RKO (cell line): ENCODE measurements at places on chromosomes 3 and 15.
A peak's percentile ranks its signal among the peaks of the same experiment; 100 is the strongest.

- DNase-seq, result no peak
Measured at GRCh38 chr3:55955891-55956477, 468.9 kb upstream of the WNT5A start.

GRCh38 chr3:132694991-132695390, 27.2 kb downstream of the NPHP3 start:
- no peak for DNase-seq

- no peak for DNase-seq
Measured at GRCh38 chr3:35645189-35645588, 5.9 kb downstream of the ARPP21 start.

- DNase-seq, result no peak
Measured at GRCh38 chr15:80415358-80415670, 11.1 kb downstream of the ARNT2 start.

- DNase-seq, result no peak
Measured at GRCh38 chr15:70617911-70618287, 145.5 kb downstream of the UACA start.

- DNase-seq, result no peak
Measured at GRCh38 chr3:80142714-80143113, 374.9 kb upstream of the ROBO1 start.

DNA sequence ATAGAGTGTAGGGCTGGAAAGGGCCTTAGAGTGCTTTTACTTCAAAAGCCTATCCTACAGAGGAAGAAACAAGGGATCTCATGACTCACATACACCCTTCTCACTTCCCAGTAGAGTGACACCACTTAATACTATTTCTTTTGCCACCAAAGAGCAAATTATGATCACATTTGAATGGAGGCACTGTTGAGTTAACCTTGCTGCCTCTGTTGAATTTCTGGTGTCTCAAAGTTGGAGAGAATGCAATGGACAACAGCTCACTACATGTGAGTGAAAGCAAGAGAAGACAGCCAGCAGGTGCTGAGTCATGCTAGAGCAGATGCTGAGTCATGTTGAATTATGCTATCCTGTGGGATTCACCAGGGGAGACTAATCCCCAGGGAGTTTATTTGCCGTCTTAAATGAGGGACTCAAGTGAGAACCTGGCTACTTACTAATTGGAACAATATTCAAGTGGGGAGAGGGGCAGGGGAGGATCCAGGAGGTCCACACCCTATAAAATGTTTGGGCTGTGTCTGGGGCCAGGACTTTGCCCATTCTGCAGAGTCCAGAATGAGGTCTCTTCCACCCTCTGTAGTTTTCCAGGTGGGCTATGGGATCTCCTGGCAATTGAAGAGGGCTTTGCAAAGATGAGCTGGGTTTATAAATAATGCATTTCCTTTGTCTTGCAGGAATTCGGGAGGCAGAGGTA, 35.8 kb downstream of the ST8SIA2 start:
- DNase-seq, result peak; percentile 71

DNA sequence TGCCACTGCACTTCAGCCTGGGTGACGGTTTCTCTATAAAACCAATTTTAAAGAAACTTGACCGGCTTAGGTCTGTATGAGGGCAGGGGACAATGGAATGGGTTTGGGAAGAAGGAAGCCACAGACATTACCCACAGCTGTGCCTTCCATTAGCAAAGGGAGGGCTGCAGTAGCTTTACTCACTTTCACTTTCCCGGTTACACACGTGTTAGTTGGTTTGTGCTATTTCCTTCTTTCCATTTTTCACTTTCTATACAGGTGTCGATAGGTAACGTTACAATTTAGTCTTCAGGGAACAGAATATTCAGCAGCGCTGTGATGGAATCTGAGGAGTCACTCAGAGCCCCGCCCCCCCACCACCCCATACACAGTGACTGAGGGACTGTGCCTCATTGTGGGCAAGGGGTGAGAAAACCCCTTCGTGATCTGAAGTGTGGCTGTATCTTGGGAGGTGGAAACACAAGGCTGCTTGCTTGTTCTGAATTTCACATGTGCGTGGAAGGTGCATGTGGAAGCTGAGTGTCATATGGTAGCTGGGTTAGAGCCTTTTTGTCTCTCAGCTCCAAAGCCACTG, 44.8 kb upstream of the RPL32 start:
- DNase-seq, result no peak

- DNase-seq, result no peak
Measured at GRCh38 chr15:62618846-62619504, 423.6 kb upstream of the TPM1 start.

- no peak for DNase-seq
Measured at GRCh38 chr15:25251700-25252390, 187.0 kb downstream of the UBE3A start.

- no peak for DNase-seq
Measured at GRCh38 chr15:37618353-37618752, 316.1 kb upstream of the TMCO5A start.

DNA sequence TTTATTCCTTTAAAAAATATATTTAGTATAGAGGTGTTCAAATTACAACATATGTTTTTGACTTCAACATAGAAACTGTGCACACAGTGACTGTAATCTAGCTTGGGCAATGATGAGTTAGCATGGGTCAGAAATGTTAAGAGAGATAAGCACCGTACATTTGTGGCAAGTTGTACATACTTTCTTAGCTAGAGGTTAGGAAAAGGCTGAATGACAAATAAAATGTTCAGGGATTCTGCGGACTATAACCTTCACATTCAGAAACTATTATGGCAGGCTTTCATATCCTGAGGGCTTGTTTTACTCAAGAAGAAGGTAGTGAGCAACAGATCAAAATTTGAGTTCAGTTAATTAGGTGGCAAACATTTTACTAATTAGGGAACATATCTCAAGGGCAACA, 379.7 kb upstream of the EPHA6 start:
- DNase-seq, result no peak

GRCh38 chr15:91488452-91488851, 365.1 kb upstream of the SLCO3A1 start:
- DNase-seq, result no peak

DNA sequence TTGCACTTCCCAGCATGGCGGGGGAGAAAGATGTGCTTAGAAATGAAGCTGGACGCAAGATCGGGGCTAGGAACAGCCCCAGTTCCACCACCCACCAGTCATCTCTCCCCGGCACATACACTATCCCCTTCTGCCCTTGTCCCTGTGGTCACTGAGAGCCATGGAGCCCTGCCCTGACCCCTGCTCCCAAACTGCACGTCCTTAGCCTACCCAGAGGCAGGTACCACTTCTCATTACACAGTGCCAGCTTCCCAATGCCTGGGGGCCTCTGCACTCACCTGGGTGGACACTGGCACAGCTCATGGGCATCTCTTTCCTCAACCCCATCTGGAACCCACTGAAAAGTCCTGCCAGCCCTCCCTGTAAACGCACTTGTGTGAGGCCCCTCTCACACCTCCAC, 139.3 kb upstream of the PRR20G start:
- no peak for DNase-seq

DNA sequence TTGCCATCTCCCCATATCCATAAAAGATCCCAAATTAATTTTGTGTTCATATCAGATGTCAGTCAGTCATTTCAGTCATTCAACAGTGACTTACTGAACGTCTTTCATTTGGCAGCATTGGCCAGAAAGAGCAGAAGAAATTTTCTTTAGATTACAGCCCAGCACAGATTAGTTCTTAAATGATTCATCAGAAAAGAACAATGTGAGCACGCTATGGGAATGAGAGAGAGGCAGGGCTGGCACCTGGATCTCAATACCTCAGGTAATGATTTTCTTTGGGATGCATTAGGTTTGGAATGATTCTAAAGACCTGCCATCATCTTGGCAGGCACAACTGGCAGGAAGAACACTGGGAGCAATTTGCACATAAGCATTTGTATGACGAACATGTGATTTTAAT, 41.6 kb downstream of the FBN1 start:
- no peak for DNase-seq

GRCh38 chr15:95284492-95284891, 1046.0 kb upstream of the NR2F2 start:
- no peak for DNase-seq

DNA sequence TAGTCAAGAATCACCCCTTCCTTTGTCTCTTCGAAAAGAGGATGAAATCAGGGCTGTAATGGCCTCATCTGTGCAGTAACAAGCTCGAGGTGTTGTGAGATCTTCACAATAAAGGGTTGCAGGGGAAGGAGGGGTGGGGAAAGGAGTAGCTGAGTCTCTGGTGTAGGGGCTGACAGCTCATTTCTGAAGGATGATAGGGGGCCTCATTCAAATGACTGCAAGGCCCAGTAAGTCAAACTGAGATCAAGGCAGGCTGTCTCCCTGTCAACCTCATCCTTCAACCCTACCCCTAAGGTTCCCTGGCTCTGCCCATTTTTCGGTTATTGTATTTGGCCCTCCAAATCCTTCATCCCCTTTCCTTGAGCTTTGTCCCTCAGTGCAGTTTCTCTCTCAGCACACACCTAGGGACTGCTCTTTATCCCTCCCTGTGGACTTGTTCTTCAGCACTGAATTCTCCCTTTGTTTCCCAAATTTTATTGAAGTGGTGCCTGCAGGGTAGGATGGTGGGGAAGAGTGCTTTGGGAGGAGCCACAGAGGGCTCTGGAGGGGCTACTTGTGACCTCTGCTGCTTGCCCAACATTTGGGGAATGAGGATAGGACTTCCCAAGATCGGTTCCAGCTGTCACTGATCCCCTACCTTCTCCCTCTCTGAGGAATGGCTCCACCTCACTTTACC, 38.1 kb downstream of the ZNF589 start:
- no peak for DNase-seq

DNA sequence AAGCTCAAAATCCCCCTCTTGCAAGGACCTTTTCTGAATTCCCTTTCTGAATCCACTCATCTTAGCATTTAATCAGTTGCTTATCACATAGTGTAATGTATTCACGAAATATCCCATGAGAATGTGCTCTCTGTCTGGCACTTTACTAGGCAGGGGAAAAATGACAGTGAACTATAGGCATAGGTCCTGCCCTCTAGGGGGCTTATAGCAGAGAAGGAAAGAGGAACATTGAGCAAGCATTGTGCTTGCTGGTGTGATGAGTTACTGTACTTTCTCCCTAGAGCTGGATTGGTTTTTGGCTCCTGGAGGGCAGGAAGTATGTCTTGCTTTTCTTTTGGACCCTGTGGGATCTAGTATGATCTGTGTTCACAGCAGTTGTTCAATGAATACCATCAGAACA, 26.5 kb downstream of the DUOX2 start:
- DNase-seq, result peak; percentile 7

DNA sequence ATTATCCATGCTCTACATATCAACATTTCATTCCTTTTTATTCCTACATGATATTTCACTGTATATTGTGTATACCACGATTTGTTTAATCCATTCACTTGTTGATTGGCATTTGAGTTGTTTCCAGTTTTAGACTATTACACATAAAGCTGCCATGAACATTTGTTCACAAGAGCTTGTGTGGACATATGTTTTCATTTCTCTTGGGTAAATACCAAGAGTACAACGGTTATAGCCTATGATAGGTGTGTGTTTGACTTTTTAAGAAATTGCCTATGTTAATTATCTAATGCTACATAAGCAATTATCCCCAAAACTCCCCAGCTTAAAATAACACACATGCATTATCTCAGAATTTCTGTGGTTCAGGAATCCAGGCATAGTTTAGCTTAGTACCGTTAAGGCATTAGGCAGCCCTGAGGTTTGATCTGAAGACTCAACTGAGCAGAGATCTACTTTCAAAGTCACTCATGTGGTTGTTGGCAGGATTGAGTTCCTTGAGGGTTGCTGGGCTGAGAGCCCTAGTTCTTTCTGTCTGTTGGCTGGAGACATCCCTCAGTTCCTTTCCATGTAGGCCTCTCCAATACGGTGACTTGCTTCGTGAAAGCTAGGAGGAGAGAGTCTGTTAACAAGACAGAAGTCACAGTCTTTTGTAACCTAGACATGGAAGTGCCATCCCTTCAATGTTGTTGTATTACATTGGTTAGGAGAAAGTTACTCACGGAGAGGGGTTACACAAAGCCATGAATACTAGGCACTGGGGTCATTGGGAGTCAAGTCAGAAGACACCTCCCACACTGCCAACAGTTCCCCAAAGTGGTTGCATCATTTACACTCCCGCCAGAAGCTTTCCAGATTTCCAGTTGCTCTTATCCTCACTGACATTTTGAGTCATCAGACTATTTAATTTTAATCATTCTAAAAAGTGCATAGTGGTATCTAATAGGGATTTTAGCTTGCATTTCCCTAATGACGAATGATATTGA, 21.0 kb upstream of the PCSK6 start:
- no peak for DNase-seq

GRCh38 chr3:126293370-126294082, 63.7 kb downstream of the KLF15 start:
- no peak for DNase-seq

- no peak for DNase-seq
Measured at GRCh38 chr3:38609386-38610111, 39.9 kb downstream of the SCN5A start.

- no peak for DNase-seq
Measured at GRCh38 chr3:17070161-17070959, 185.6 kb downstream of the PLCL2 start.

DNA sequence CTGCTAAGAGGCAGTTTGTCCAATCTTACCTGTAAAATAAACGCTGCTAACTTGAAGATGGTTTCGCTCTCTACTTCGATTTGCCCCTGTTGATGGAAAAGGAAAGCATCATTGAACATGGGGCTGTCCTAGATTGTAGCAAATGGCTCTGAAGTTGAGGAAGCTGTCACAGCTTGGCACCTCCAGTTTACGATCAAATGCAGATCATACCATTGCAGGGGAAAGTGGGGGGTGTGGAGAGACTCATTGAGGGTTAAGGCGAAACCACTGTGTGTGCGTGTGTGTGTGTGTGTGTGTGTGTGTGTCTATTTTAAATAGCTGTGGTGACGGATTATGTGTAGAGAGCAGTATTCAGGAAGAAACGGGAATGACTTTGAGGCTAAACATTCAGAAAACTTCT, 127.6 kb upstream of the LMOD3 start:
- DNase-seq, result no peak

GRCh38 chr15:83436513-83437158, 10.5 kb upstream of the SH3GL3 start:
- DNase-seq, result peak; percentile 48

DNA sequence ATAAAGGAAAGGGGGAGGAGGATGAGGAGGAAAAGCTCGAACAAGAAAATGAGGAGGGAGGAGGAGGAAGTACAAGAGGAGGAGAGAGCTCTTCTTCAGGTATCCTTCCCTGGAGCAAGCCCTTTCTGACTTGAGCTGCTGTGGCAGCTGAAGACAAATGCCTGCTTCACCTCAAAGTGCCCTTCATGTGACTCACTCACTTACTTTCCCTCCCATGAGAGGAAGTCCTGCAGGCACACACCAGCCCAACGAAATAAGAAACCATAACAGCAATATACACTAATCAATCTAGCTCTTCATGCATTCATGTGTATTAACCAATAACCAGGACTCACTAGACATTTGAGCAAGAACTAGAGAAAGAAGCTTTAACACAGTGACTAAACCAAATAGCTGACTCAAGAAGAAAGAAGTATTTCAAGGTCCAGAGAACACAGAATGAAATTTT, 251.9 kb downstream of the IGSF11 start:
- DNase-seq, result no peak
